Bone marrow (tissue), 2 donors: ENCODE measurements at places on chromosomes 12 and 14.

GRCh38 chr14:55665067-55665675 is 85.2 kb downstream of the KTN1 start:
- DNase-seq, result no peak

- no peak for DNase-seq
Observed at GRCh38 chr14:100841066-100841760, 15.3 kb downstream of the MEG3 start.

DNA sequence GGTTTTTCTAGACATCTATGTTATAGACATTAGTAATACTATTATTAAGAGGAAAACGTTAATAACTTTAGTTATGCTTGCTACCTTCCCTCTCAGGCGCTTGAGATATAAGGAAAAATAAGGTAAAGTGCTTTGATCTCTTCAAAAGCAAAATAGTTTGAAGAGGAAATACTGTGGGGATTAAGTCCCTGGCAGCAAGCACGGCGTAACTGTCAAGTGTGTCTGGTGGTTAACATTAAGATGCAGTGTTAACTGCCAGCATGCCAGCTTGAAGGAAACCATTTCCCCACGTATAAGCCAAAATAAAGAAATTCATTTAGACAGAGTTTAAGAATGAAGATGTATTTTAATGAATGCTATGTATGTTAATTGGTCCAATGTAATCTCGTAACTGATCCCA is 31.8 kb downstream of the PELI2 start:
- no peak for DNase-seq

DNA sequence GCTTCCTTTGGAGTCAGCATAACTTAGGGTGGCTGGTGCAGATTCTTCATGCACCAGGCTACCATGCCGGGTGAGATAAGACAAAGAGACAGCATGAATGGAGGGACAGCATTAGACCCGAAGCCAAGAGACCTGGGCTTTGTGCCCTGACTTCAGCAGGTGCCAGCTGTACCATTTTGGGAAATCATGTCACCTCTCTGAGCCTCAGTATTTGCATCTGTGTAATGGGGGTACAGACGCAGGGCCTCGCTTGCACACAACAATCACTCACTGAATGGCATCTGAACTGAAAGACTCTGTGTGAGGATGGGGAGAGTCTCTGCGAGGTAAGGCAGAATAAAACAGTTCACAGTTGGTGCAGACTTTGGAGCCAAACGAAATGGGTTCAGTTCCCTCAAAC is 1053.7 kb downstream of the VRK1 start:
- no peak for DNase-seq

- no peak for DNase-seq
Observed at GRCh38 chr12:5487076-5487475, 55.2 kb downstream of the NTF3 start.

DNA sequence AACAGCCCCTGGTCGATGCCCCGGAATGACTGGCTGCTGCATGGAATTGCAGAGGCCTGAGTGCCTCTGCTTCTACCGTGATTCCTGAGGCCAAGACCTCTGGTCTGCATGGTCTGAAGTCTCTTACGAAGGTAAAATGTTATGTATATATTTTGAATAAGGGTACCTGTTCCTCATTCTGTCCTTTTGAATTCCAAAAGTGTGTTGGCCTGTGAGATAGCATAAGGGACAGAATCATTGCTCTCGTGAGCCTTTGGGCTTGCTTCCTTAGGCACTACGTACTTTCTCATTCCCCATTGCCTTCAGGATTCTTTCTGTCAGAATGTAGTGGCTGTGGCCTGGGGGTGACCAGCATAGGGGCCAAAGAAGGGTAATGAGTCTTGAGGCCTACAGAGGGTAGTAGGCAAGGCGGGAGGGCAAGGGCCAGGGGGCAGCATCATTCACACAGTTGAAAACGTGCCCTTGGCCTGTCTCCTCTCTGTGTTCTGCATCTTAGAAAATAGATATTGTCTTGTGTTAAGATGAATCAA is 19.5 kb downstream of the TRAF3 start:
- DNase-seq, result no peak

GRCh38 chr14:59356767-59357166 is 108.4 kb downstream of the GPR135 start:
- DNase-seq, result no peak

GRCh38 chr14:56709201-56709600 is 101.1 kb downstream of the OTX2 start:
- DNase-seq, result no peak

GRCh38 chr14:53613404-53614253 is 343.0 kb downstream of the BMP4 start:
- DNase-seq, result no peak

DNA sequence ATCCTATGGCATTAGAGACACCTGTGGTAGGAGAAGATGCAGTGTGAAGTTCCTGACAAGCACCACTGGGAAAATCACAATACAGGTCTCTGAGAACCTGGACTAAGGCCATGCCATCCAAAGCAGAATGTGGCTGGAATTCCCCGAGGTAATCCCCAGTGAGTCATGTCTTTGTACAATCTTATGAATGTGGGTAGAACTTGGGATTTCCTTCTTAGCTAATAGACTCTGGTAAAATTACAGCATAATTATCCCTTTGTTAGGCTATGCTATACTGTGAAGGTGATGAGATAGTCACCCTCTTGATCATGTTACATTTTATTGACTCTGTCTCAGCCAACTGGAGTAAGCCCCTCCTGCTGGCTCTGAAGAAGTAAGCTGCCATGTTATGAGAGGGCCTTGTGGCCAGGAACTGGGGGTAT is 224.3 kb upstream of the DCN start:
- no peak for DNase-seq

DNA sequence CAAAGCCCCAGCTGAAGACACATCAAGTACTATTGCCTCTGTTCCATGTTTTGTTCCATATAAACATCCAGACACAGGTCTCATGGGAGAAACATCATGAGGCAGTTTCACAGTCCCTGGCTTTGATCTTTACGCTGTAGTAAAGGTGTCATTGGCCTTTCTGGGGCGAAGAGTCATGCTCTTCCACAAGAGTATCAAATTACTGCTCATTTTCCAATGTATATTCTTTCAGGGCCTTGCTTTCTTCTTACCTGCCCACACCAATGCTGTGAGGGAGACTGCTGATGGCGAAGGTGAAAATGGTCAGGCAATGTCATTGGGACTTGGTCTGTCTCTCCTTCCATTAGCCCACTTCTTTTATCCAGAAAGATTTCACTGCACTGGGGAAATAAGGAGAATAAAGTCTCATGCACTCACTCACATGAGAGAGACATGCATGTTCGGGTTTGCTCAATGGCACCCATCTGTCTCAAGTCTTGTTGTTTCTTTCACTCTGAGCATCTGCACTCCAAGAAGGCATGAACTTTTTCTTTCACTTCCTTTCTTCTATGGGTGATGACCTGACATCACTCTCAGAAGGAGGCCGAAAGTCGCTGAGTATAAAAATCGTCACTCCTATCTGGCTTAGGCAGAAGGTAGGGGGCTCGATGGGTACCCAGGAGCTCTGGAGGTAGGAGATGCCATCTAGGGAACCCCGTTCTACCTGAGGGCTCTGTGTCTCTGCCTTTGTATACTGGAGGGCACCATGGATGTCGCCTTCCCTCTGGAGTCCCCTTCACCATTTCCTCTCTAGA is 1.3 kb upstream of the JDP2 start:
- no peak for DNase-seq

DNA sequence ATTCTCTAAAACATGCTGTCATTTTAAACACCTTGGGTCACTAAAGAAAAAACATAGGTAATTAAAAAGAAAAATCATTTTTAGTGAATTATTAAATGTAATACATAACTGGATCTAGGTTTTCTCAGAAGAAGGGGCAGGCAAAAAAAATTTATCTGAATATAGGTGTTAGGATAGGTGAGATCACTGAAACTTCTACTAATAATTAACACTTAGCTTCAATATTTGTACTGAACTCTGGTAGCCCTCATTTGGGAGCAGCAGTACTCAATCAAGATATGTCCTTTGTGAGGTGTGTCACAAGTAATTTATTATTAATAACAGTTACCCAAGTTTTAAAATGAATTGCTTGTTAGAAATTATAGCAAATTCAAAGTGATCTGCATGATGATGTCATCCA is 103.6 kb downstream of the ATP23 start:
- DNase-seq, result no peak

DNA sequence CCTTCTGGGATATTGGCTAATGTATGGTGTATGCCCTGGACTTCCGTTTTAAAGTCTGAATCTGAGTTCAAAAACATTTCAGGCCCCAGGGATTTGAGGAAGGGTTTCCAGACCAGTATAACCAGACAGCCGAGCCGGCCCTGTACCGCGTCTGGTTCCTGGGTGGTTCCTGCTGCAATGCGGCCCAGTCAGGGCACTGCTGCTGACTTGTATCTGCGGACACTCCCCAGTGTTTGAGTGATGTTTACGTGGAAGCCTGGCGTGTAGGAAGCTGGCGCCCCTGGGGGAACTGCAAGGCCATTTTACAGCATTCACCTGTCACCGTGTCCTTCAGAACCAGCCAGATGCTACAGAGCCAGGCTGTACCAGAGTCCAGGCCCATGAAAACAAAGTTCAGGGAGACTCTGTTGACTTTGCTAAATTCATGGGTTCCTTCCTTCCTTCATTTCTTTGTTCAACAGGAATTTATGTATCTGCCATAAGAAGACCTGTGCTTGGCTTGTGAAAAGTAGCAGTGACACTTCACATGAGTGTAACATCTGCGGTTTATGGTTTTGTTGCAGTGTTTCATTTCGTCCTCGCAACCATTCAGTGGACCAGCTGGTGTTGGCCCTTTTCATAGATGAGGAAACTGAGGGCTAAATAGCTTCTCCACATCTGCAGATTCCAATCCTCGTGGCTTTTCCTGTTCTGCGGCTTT is 16.8 kb downstream of the EML1 start:
- no peak for DNase-seq

GRCh38 chr14:69392481-69392880 is 5.6 kb downstream of the ERH start:
- DNase-seq, result no peak

DNA sequence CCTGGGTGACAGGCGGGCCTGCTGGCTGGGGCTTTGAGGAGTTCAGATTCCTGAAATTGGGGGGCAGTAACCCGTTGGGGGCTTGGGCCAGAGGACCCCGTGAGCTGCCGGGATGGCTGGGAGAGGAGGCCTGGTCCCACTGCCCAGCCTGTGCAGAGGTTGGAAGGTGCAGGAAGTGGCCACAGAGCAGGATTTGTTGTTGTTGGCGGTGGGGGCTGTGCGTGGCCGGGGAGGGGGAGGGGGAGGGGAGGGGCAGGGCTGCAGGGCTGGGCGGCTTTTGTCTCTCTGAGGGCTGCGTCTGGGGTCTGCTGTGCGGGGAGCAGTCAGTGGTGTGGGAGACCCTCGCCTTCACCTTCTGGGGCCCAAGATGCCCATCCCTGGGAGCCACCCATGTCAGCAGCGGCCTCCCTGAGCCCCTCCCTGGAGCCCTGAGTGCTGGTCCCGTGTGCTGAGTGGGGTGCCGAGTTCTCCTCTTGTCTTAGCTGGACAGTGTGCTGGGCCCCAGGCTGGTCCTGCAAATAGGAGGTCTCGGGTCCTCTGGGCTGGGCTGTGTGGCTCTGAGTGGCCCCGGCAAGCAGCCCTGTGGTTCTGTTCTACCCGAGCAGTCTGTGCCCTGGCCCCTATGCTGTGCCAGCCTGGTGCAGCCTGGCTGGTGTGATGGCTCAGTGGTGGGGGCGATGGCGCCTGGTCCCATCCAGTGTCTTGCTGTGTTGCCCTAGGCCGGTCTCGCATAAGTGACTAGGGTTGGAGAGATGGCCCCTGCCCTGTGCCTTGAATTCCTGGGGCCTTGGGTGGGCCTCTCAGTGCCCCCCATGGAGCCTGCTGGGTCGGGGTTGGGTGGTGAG is 10.3 kb downstream of the KIF26A start:
- DNase-seq, result no peak

GRCh38 chr12:59643550-59643949 is 47.7 kb downstream of the SLC16A7 start:
- DNase-seq, result no peak

GRCh38 chr12:77130193-77130592 is 64.8 kb upstream of the E2F7 start:
- no peak for DNase-seq

GRCh38 chr14:104970231-104971068 is 7.7 kb downstream of the AHNAK2 start:
- DNase-seq, result no peak

- no peak for DNase-seq
Observed at GRCh38 chr14:20460458-20461224, 593 bp downstream of the PIP4P1 start.

GRCh38 chr12:19138956-19139355 is 9.4 kb downstream of the PLEKHA5 start:
- no peak for DNase-seq

GRCh38 chr12:65585648-65586602 is 238.4 kb upstream of the HMGA2 start:
- no peak for DNase-seq

GRCh38 chr12:47311568-47311967 is 231.8 kb upstream of the AMIGO2 start:
- DNase-seq, result no peak

DNA sequence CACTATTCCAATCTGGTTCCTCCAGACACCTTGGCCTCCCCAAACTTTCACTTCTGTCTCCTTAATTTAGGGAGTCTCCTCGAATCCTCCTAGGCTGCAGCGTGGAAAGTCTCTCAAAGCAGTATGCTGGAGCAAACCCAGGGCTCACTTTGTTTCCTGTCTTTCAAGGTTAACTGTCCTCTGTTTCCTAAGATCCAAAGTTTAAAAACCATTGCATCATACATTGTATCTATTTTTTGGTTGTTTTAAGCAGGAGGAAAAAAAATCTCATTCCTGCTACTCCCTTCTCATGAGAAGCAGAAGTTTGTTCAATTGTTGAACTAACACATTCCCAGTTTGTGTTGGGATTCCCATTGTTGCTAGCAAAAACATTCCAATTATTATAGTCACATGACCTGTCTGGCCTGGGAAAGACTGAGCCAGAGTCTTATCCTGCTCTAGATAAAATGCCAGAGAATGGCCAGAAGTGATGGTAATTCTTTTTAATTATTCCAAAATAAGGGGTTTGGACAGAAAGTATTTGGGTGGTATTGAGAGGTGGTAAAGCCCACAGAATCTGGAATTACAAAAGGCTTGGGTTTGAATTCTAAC is 67.3 kb downstream of the HSPB8 start:
- DNase-seq, result no peak

DNA sequence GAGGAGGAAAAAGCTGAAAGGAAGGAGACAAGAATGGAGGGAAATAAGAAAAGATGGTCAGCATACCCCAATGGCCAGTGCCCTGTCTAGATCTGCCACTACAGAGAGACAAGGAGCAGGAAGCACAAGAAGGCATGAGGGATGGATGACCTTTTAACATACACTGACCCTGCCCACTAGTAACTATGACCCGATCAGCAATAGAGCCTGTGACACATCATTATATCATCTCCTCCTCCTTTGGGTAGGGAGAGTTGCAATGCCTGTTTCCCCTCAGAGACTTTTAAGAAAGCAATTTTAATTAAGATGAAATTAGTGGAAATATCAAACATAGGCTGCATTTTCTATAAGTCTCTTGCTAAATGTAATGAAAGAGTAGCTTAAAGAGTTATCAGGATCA is 4.7 kb upstream of the SLC2A13 start:
- no peak for DNase-seq
